ENCODE measurements at places on chromosomes 16 and 17.

DNA sequence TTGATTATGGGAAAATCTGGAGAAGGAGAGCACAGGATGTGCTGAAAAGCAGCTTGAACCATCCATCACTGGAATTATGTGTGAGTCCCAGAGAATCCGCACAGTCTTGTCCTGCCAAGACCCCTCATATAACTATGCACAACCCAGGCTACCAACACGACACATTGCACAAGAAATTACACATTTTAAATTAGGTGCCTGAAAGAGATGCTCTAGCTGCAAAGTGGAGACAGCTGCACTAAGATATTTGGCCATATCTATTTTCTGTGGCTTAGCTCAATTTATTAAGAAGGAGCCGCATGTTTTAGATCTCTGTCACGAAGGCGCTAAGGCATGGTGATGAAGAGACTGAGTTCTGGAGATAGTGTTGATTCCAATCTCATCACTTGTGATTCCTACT, 1308.4 kb downstream of the CDH8 start:
- no peak for DNase-seq

- no peak for DNase-seq
Observed at GRCh38 chr17:60147553-60148223, 2.1 kb upstream of the CA4 start.

DNA sequence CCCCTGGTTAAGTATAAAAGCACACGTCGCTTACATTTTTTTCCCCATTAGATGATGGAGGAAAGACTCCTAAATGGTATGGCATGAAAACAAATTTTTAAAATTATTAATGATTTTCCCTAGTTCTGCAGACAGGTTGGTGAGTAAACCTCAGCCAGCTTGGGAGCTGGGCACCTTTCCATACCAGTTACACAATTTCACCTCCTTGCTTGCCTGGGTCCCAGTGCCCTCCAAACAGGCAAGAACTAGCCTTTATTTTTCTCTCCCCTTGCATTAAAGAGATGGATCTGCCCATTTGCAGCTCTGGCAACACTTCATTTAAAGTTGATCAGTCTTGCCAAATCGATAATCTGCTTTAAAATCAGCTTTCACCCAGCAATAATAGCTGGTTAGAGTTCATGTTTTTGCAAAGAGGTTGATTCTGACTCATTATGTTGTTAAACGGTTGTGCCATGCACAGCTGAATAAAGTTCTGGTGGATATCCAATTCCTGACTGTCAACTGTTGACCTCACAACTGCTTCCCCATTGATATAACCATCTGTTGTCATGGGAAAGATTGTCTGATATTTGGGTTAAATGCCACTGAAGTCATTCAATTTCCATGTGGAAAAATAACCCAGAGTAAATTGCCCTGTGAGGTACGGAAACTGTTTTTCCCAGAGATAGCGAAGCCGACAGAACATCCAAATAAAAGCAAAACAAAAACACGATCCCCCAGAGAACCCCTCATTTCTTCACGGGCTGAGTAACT, 1.3 kb downstream of the C17orf58 start:
- peak; percentile 86 for DNase-seq

- no peak for DNase-seq
Observed at GRCh38 chr16:79576602-79577001, 23.9 kb downstream of the MAF start.

GRCh38 chr16:9238346-9238745, 146.9 kb downstream of the HAPSTR1 start:
- DNase-seq, result no peak

DNA sequence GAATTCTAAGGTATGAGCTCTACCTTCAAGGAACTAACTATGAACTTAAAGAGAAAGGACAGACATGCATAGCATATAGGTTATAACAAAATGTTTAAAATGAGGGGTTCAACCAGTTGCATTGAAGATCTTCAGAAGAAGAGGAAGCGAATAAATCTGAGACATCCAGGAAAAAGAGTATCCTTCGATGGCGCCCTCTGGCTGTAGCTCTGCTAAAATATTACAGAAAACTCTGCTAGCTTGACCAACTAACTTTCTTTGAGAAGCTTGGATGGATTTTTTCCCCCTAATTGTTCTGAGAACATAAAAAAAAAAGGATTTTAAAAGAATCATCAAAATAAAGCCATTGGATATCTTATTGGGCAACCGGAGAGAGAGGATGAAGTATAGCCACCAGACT, 659.9 kb upstream of the SOX9 start:
- peak; percentile 68 for DNase-seq

- DNase-seq, result peak; percentile 45
Observed at GRCh38 chr16:2429771-2430663, 770 bp downstream of the CCNF start.

DNA sequence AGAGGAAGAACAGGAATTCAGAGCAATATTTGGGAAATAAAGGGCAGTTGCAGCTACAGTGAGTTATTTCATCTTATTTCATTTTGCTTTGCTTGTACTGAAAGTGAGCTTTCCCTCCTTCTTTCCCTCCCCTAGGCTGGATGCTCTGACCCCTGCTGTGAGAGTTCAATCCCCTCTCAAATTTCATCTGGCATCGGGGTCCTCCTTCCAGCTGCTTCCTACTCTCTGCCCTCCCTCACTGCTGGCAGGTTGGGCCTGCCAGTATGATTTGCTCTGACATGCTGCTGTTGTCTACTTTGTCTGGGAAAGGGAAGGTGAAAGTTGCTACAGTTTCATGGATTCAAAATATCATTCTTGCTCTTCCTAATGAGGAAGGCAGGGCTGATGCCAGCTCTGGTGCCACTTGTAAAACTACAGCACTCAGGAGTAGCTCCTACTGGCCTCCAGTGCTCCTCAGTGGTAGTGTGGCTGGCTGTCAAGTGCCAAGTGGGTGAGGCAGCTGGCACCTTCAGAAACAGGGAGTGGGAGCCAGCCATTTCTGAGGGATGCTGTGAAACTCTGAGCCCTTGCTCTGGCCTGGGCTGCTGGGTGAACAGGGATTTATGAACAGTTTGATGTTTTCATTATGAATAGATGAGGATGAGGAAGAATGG, 408.6 kb downstream of the HAPSTR1 start:
- DNase-seq, result no peak

DNA sequence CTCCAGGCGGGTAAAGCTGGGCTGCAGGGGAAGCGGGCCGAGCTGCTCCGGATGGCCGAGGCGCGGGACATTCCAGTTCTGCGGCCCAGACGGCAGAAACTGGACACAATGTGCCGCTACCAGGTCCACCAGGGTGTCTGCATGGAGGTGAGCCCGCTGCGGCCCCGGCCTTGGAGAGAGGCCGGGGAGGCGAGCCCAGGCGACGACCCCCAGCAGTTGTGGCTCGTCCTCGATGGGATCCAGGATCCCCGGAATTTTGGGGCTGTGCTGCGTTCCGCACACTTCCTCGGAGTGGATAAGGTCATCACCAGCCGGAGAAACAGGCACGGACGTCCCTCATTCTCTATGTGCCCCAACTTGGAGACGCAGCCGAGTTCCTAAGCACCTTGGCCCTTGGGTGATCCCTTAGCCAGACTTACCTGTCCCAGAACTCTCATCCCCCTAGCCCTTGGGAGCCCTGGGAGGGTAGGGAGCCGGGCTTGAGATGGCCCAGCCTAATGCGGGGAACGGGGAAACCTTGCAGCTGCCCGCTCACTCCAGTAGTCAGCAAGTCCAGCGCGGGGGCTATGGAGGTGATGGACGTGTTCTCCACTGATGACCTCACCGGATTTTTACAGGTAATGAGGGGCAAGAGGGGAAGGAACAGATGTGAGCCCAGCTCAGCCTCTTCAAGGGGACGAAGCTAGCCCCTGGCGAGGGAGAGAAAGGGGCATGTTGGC, 806 bp downstream of the MRM1 start:
- DNase-seq, result peak; percentile 40

GRCh38 chr17:41539071-41539492, 11.0 kb upstream of the KRT19 start:
- no peak for DNase-seq

DNA sequence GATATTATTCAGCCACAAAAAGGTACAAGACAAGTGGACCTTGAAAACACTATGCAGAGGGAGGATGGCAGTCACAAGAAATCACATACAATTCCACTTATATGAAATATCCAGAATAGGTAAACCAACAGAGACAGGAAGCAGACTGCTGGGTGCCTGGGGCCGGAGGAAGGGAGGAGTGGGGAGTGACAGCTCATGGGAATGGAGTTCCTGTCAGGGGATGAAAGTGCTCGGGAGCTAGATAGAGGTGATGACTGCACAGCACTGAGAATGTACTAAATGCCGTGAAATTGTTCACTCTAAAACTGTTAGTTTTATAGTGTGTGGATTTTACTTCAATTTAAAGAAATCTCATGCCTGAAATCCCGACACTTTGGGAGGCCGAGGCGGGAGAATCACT, 74.2 kb upstream of the MED9 start:
- peak; percentile 75 for DNase-seq

DNA sequence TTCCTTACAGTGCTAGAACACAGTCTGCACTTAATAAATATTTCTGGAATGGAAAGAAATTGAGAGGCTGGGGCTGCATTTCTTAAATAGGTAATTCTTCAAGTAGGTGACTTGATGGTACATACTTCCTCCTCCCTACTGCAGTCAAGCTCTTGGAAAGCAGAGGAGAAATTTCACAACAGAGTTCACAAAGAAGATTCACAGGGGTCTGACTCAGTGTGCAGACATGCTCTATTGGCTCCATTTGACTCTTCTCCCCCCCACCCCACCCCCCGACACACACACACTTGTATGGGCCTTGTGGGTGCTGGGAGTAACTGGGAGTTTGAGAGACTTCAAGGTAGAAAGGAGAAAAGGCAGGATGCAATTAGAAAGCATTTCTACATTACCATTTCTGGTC, 6.2 kb upstream of the MYOCD start:
- DNase-seq, result peak; percentile 43

DNA sequence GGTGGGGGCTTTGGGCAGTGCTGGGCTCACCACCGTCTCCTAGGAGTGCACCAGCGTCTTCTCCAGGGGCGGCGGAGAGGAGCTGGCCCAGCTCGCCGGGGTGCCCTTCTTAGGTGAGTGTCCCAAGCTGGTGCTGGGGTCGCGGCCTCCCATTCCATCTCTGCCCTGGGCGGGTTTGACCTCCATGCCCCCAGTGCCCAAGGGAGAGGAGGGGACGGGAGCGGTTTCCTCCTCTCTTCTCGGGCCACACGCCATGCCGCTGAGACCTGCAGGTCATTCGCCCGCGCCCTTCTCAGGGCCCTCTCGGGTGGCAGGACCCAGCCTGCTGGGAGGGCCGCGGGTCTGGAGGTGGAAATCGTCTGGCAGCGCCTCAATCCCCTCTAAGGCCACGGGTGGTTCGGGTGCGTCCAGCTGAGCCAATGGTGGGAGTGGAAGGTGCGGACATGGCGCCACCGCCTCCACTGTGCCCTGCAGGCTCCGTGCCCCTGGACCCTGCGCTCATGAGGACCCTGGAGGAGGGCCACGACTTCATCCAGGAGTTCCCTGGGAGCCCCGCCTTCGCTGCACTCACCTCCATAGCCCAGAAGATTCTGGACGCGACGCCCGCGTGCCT, 5.3 kb downstream of the IGFALS start:
- no peak for DNase-seq

DNA sequence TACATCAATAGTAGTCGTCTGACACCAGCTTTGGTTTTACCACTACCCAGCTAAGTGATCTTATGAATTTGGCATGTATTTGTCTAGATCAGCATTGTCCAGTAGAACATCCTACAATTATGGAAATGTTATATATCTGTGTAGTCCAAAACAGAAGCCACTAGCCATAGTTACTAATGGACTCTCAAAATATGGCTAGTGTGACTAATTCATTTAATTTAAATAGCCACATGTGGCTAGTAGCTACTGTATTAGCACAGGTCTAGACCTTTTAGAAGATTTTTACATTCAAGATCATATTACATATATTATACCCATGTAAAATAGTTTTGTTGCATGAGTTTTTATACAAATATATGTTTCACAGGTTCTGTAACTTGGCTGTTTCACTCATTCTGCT, 27.0 kb upstream of the NFAT5 start:
- peak; percentile 22 for DNase-seq

GRCh38 chr16:78505544-78506366, 406.3 kb downstream of the WWOX start:
- DNase-seq, result no peak

DNA sequence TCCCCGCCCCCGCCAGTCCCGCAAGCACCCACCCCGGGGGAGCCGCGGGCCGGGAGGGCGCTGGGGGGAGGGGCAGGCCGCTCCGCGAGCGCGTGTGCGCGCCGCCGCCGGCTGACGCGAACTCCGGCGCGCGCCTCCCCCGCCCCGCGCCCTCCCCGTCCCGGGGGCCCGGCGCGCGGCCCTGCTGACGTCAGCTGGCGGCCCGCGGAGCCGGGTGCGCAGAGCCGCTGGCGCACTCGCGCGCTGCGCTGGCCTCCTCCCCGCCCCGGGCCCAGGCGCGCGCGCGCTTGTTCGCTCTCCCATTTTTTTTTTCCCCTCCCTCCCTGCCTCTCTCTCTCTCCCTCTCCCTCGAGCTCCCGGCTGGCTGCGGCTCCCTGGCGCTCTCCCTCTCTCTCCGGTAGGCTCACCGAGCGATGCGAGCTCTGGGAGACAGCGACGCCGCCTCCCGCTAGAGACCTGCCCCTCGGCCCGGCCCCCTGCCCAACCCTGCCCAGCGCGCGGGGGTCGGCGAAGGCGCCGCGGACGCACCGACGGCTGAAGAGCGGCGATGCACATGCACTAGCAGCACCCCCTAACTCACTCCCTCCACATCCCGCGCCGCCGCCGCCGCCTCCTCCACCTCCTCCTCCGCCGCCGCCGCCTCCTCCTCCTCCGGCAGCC, at the start of gene GNAO1:
GNAO1 (plus strand) TSS at position 334 of the 660 bp plus-strand sequence. CDS start 747 bp downstream, outside the sequence.
- peak; percentile 84 for DNase-seq

DNA sequence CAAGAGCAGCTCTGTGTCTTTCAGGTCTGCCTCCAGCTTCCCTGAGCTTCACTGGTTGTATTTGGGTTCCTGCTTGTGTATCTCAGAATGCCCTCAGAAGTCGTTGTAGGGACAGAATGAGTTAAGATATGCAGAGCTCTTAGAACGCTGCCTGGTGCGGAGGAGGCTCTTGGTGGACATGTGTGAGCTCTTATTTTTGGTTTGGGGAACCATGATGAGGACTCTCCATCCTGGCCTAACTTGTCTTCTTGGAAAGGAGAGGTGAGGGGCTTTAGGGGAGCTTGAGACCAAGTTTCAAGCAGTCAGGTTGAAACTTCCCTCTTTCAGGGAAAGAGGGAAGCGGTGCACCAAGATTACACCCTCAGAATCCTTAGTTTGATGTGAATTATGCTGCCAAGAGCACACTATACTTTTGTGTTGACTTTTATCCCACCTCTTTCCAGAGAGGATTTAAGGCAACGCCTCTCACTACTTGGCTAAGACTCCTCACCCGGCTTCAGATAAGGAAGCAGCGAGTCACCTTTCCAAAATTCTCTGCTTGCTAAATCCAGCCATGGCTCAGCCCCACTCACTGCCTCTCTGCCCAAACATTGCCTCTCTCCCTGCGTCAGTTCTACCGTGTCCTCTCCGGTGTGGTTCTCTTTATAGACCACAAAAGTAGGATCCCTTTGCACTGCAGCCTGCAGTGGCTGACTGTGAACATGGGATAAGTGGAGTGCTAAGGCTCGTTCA, 12.7 kb downstream of the CDK5RAP3 start:
- no peak for DNase-seq

GRCh38 chr16:21694609-21695008, 30.8 kb downstream of the OTOA start:
- DNase-seq, result no peak

All from ELR (cell line).